ENCODE measurements at places on chromosomes 6 and 20. TPM values are rescaled to one million over a fixed set of nuclear protein-coding genes. Genes with fewer than 3 reads are reported as not detected.

GRCh38 chr6:99130897-99131873 is 183.4 kb upstream of the FBXL4 start:
- ATAC-seq: no peak

TCP11 gene
- total RNA-seq: not detected

DNA sequence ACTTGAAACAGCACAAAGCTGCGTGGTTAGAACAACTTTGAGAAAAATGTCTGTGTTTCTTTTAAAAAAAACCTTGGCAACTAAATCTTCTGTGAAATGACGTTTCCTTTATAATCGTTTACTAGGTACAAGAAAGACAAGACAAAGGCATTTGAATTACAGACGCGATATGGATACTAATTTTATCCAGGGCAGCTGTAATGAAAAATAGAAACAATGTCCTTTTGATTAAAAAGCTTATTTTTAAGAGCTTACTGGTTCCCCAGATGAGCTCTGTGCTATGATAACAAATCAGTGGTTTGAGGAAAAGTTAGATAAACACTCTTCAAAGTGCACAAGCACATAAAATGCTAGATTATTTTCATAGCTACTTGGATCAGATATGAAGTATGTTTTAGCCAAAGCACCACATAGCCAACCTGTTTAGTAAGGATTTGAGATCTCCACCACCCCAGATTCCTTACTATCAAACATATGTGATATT is 1.6 kb upstream of the SYNCRIP start:
- no peak for ATAC-seq

GRCh38 chr6:36731622-36732310 is 34.1 kb downstream of the RAB44 start:
- ATAC-seq: no peak

ENPP3 gene
- 1.5 TPM for total RNA-seq

GRCh38 chr6:2841264-2842138 is at the start of gene SERPINB1:
Gene SERPINB1, minus strand, starts transcription at chr6:2841863. Its CDS starts 1,277 bp downstream, at chr6:2840586.
- peak; percentile 88 for ATAC-seq

CNPY3 gene
- total RNA-seq: 37.9 TPM

- no peak for ATAC-seq
Measured at GRCh38 chr6:43124481-43124880, 46.6 kb upstream of the SRF start.

DNA sequence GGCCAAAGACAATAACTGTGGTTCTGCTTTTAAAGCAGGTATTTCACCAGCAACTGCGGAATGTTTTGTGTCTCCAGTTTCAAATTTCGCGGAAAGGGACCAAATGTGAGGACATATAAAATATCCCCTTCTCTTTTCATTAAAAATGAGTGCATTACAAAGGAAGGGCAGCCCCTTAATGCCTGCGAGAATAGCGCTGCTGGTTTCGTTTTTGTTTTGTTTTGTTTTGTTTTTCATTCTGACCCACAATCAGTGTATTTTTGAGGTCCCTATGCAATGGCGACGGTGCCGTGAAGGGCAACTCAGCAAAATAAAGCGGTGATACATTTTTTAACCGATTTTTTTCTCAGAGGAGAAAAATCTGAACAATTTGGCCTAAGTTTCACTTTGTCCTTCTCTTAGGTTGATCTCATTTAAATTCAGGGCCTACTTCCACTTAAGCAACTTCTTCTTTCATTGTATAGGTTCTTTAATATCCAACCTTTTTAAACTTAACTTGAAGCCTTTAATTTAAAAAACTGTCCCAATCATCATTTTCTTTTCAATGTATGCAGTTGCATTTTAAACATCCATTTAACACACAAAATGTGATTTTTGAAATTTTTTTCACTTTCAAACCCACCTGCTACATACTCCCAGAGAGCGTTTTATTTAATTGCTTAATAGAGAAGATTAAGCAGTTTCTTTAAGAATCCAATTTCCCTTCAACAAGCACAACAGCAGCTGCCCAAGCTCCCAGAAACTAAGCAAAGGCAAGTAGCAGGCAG is 2.9 kb upstream of the HIVEP2 start:
- no peak for ATAC-seq

DNA sequence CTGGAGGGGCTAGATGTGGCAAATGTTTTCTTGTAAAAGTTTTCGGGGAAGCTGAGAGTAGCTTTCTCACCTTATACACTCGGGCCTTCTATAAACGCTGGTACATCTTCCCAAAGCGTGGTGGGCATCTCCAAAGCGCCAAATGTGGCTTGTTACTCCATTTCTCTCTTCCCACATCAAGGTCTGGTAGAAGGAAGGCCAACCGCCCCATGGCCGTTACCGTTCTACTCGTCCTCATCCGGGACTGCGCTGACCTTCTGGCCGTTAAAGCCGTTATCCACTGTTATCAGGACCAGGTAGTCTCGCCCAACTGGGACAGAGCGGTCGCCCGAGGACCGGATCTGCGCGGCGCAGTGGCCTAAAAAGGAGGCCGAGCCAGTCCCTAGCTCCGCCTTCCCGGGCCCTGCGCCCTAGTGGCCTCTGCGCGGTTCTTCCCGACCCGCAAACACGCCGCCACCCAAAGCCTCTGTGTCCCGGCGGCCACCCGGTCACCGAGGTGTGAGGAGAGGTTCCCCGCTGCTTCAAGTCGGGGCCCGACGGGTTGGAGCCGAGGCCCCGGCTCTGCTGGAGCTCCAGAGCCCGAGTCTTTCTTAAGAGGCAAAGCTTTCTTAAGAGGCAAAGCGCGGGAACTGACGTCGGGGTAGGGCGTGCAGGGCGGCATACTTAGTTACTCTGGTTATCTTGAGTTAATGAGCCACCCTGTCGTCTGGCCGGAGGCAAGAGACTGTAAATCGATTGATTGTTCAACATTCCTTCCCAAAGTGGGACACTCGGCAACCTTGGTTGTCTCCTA is 90.5 kb downstream of the GPX5 start:
- ATAC-seq: no peak

GRCh38 chr6:44631968-44632367 is 244.5 kb downstream of the CDC5L start:
- ATAC-seq: no peak

GRCh38 chr6:24957199-24957598 is 21.4 kb upstream of the RIPOR2 start:
- ATAC-seq: no peak

GRCh38 chr6:34115403-34115795 is 30.5 kb downstream of the GRM4 start:
- no peak for ATAC-seq

DNA sequence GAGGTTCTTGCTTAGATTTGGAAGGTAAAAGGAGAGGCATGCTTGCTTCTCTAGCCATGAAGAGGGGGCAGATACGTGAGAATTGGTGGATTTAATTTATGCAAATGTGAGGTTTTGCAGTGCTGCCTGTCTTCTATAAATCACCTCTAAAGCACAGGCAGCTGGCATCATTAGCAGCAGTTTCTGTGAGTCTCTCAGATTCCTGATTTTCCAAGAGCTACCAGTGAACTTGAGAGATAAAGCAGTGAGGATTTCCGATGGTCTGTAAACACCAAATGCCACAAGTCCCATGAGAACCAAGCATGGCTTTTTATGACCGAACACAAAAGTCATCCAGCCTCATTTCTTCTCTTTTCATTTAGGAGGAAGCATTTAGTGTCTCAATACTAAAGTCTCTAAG is 3.2 kb upstream of the SIRPB2 start:
- ATAC-seq: no peak

SEMG1 gene
- total RNA-seq: not detected

DNA sequence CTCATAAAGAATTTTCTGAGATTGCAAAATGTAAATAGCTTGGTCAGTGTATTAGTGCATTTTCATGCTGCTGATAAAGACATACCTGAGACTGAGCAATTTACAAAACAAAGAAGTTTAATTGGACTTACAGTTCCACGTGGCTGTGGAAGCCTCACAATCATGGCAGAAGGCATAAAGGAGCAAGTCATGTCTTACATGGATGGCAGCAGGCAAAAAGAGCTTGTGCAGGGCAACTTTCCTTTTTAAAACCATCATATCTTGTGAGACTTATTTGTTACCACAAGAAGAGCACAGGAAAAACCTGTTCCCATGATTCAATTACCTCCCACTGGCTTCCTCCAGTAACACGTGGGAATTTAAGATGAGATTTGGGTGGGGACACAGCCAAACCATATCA is 112.7 kb upstream of the HDDC2 start:
- no peak for ATAC-seq

DNA sequence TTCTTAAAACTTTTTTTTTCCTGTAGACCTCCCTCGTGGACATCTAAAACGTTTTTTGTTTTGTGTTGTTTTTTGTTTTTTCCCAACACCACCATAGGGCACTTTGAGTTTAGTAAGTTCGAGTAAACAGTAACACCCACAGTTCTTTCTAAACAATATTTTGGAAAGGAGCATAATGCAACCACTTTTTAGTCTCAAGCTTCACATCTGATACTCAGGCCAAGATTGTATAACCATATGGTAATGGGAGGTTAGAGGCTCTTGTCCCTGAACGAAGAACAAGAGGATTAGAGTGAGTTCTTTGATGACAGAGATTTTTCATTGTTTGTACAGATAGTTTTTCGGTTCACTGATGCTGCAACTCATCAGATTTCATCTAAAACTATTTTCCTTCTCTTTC is 144.6 kb downstream of the MTHFD1L start:
- ATAC-seq: no peak

BANF2 gene
- not detected for total RNA-seq

GRCh38 chr20:2133318-2134183 is 31.9 kb downstream of the STK35 start:
- peak; percentile 81 for ATAC-seq

DNA sequence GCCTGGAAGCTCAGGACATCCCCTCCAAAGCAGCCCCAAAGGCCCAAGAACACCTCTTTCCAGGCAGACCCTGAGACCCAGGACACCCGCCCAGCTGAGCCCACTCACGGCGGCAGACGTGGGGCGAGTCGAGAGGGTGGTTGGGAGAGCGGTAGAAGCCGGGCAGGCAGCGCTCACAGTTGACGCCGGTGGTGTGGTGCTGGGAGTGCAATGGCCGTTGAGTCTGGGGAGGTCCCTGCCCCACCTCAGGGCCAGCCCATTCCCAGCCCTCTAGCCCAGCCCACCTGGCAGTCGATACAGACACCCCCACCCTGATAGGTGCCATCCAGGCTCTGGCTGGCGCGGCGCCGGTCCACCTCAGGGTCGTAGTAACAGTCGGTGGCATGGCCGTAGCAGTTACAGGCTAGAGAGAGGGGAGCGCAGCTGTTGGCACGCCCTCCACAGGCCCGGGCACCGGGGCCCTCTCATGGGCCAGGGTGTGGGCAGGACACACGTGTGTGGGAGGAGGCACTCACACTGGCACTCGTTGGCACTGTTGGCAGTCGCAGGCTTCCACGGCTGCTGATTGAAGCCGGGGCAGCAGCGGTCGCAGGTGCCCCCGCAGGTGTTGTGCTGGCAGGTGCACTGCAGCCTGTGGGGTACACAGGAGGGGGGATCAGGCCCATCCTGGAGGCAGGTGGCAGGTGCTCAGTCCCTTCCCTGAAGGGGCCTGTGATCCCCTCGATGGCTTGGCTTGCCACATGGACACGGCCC is 20.5 kb downstream of the LAMA5 start:
- ATAC-seq: no peak

DNA sequence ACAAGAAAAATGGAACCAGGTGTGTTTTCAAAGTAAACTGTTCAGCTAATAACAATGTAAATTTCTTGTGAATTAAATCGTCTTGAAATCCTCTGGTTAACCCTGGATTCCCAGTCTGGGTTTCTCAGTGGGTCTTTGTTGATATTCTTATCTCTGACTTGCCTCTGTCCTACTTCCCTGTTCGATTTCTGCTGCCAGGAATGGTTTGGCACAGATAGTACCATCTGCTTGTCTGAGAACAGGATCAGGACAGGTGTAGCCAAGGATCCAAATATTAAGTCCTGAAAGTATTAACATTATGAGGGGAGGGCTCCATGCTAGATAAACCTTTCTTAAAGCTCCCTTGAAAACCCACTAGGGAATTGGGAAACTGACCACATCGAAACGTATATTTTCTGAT is 30.1 kb downstream of the ARFGEF2 start:
- ATAC-seq: no peak

DNA sequence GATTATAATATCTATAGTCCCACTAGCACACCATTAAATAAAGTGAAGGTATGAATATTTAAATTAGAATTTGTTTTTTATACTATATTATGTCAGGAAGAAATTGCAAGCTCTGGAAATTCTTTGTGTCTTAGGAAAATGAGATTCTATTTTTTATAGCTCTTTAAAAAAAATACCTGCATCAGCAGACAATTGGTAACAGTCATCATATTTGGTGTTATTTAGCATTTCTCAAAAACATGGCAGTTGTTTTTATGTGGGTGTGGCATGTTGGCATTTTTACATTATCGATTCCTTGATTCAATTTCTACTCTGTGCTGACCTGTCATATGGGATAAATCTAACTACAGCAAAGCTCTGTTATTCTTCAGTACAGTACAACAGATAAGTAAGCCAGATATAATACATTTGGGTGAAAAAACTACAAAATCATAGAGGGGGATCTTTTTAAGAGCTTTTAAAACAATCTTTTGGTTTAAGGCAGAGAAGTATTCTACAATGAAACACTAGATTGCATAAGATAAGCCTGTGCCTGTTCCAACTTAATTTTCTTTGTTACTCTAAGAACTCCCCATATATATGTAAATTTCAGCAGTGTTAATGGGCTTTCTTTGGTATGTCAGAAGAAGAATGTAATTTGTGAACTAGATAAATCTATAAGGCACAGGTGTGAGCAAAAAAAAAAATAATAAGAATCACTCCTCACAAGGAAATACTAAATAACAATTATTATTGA is 71.5 kb downstream of the LAMA2 start:
- ATAC-seq: no peak

DNA sequence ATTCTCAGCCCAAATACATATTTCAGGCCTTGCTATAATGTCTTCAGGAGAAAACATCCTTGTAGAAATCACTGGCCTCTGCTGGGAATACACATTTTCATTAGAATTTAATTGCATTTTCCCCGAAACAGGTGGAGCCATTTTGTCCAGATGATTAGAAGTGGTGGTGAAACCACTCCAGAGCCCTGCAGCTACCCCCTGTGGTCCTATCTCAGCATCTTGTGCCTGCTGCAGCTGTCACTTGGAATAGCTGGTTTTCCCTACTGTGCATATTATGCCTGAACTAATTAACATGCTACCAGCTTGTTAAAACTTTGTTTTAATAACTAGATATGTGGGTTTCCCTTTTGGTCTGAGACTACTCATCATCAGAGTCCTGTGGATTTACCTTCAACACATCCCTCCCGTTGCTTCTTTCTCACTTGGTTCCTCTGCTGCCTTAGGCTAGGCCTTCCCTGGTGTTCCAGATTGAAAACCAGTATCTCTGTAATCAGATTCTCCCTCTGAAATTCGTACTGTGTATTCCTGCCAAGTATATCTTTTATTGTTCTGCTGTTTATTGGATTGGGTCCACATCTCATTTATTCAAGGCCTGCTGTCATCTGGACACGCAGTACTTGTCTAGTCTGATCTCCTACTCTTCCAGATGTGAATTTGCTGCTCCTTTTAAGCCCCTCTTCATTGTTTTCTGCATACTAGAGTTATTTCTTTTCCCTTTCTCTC is 15.2 kb downstream of the DNAH8 start:
- no peak for ATAC-seq

OR2B6 gene
- not detected for total RNA-seq

SEL1L2 gene
- total RNA-seq: not detected

WFDC2 gene
- 9.3 TPM for total RNA-seq

Measured in gastroesophageal sphincter (tissue), 4 donors.